ENCODE measurements at places on chromosomes 6 and 20.

DNA sequence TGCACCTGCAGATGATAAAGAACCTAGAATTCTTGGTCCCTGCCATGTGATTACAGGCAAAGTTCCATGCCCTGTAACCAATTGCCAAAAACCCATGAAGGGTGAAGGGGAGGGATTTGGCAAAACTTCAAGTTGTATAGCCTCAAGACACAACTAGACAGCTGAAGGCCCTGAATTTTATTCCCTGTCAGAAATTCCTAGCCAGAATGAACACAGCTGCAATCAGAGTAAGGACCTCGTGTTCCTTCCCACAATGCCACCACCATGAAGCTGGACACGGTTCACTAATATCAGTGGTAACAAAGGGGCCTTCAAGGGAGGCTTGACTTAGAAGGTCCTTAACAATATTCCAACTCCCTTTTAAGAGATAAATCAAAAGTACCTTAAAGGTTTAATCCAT, 22.5 kb upstream of the IRAK1BP1 start:
- DNase-seq, result no peak

GRCh38 chr6:27854421-27854820, 57.8 kb downstream of the OR2B2 start:
- no peak for DNase-seq

GRCh38 chr6:44723439-44724197, 336.1 kb downstream of the CDC5L start:
- no peak for DNase-seq

DNA sequence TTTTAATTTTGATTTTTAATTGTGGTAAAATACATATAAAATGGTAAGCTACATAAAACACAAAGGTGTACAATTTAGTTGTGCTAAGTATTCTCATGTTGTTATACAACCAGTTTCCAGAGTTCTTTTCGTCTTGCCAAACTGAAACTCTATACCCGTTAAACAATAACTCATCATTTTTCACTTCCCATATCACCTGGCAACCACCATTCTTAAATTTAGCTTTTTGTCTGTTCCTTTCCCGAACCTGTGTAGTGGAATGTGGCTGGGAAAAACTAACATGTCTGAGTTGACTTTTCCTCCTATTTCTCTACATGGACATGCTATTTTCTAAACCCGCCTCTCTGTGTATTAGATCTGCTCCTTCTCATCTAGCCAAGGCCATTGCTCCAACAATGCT, 27.6 kb downstream of the RPRD1B start:
- DNase-seq, result no peak

- DNase-seq, result no peak
These were observed 162.9 kb downstream of the C6orf118 start for GRCh38 chr6:165146456-165146855.

- DNase-seq, result no peak
These were observed 100.0 kb upstream of the RIPOR2 start for GRCh38 chr6:25035512-25036435.

DNA sequence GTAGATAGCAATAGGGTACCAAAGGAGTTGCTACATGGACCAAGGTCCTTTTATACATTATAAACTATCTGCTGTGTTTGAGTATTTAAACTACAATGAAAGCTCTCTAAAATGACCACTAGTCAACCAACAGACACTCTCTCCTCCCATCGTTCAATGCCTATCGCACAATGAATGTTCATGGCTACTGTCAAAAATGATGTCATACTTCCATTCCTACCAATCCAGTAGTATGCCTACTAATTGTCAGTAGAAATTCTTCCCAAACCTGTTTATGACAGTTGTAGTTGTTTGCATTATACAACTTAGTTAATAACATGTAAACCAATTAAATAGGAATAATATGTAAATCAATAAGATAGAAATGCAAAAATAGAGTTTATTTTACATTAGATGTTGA, 39.0 kb upstream of the VSX1 start:
- DNase-seq, result no peak

- no peak for DNase-seq
These were observed 20.5 kb downstream of the GCLC start for GRCh38 chr6:53524455-53524815.

GRCh38 chr6:141531040-141531439, 601.7 kb upstream of the GJE1 start:
- DNase-seq, result no peak

GRCh38 chr6:140581601-140582000, 1207.2 kb upstream of the CITED2 start:
- no peak for DNase-seq

DNA sequence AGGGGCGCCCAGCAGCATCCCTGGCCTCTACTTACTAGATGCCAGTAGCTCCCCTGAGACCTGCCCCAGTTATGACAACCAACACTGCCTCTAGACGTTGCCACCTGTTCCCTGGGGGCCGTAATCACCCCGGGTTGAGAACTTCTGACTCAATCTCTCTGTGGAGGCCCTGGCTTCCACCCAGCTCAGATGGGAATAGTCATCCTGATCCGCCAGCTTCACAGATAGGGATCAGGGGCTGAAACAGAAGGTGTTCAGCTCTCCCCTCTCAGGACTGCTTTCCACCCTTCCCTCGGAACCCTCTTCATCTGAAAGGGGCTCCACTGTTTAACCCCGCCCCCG, 3.3 kb downstream of the CAPN11 start:
- no peak for DNase-seq

DNA sequence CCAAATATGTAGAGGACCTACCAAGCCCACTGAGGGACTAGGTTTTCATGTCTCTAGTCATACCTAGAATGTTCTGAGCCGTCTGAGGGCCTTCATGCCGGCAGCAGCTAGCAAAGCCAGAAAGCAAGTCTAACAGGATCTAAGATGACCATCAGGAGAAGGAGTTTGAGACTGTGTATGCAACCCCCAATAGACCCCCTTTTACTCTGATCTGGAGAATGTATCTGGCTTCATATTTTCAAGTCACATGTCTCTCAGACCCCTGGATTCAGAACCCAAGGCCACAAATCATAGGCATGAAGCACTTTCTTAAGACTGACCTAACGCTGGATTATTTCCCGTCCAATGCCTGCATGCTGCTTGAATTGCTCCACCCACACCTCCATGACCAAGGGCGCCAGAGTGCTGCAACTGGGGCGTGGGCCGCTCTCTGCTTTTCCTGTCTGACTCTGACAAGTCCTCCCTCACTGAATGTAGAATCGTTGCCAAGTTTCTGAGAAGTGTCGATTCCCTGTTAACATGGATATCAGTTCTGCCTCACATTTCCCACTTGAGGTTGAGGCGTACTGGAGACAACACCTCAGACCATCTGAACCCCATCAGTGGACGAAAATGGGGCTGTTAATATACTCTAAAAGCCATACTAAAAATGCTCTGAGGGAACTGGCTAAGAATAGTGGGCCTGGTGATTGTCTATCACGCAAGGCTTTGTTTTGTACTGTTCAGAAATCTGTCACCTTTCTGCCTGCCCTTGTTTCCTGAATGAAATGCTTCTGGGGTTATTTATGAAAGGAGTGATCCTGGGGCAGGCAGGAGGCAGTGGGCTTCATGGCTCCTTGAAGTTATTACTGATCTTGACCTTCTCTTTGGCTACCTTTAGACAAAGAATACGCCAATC, 23.9 kb upstream of the ASXL1 start:
- no peak for DNase-seq

- no peak for DNase-seq
These were observed 114.8 kb upstream of the CD93 start for GRCh38 chr20:23200914-23201313.

DNA sequence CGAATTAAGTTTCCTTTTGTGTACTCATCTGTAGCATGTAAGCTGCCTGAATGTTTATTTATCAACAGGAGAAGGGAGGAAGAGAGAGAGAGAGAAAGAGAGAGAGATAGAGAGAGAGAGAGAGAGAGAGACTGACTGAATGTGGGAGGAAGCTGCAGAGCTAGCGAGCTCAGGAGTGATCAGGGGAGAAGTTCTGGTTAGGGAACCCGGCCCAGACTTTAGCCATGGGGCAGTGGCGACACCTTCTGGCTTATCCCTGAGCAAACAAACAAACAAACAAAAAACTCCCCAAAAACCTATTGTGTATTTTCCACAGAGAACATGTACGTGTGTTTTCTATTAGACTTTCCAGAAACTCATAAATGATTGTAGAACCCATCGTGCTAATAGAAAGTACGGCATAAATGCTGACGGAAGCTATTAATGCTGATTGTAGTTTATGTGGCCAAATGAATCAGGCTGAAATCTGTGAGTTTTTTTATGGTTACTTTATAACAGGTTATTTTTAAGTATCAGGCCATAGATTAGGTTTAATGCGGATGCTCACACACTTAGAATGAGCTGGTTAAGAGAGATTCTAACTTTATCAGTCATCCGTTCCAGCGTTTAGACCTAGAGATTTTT, 92.8 kb downstream of the CLIC5 start:
- DNase-seq, result peak; percentile 29

DNA sequence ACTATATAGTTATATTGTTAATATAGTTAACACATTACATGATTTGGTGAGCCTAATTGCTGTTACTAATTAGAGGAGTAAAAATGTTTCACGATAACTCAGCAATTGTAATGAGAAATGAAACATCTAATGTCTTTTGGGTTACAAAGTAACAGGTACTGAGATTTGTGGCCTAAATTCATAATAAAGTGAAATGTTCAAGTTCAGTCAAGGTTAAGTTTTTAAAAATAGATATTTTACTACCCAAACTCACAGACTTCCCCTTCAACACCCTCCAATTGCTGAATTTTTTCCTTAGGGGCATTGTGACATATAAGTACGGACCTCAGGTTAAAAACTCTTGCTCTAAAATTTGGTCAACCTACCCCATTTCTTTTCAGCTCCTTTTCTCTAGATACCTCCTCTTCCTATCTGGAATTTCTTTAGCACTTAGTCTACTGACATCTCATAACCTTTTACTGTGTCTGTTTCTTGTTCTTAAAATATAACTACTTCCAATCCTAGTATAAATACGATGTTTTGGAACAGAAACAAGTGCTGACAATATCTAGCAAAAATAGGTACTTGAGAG, 112.3 kb upstream of the PRSS16 start:
- DNase-seq, result no peak

- DNase-seq, result no peak
These were observed 205.7 kb upstream of the TCF21 start for GRCh38 chr6:133683308-133683580.

DNA sequence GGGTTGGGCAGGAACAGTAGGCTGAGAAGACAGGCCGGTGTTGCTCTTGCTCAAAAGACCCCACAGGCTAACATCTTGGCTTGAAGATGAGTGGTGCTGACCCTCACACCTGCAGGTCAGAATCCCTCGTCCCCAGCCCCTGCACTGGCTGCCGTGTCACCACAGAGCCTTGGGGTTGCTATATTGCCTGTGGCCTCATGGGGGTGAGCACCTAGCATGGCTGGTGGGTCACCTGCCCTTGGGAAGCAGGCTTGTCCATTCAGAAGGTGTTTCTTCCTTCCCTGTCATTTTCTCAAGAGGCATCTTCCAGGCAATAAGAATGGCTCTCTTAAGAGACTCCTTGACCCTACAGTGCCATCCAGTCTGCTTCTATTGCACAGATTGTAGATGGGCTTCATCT, 7.7 kb downstream of the SLC22A16 start:
- no peak for DNase-seq

DNA sequence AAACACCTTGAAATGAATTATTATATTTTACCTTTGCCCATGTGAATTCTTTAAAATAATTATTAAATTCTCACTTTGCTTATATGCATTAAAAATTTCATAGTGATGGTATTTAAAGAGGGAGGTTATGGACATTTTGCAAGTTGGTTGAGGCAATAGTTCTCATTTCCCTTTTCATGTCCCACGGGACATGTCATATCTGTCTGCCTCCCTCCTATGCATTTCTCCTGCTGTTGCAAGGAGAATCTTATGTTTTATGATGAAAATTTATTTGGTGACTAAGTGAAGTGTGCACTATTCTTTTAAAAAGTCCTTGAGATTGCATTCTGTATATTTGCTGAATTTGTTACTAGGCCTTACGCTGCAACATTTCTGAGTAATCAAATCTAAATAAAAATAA, 67.2 kb downstream of the UTRN start:
- no peak for DNase-seq

DNA sequence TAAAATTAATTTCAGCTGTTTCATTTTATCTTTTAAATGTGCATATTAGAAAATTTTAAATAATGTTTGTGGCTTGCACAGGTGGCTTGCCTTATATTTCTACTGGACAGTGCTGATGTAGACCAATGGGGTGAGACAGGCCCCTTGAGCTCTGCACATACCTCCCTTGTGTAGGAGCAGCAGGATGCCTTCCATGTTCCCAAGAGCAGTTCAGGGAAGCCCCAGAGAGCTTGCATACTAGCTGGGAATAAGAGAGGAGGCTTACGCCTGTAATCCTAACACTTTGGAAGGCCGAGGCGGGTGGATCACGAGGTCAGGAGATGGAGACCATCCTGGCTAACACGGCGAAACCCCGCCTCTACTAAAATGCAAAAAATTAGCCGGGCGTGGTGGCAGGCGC, 61.4 kb downstream of the RFPL4B start:
- DNase-seq, result no peak

DNA sequence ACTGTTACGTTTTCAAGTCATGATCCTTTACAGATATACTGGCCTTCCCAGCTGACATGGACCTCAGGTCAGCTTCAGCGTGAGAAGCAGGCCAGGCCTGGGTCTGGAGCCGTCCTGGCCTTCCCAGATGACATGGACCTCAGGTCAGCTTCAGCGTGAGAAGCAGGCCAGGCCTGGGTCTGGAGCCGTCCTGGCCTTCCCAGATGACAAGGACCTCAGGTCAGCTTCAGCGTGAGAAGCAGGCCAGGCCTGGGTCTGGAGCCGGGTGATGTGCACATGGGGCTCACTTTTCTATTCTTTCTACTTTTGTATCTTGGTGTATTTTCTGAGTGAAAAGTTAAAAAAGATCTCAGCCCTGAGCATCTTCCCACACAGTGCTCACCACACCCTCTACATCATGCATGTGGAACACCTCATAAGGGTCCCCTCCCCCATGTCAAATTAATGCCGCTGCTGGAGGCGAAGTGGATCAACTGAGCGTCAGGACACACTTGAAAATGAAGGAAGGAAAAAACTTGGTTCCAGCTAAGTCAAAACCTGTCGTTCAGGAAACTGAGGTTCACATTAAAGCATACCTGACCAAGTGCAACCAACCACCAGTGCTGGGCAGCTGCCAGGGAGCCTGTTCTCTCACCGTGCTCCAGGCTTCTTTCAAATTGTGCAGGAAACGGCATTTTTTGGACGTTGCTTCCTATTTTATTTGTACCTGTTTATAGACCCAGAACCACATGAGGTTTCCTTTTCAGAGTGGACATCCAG, 32.2 kb downstream of the KIF25 start:
- no peak for DNase-seq

- DNase-seq, result no peak
These were observed 1.6 kb downstream of the SLC44A4 start for GRCh38 chr6:31877125-31877650.

DNA sequence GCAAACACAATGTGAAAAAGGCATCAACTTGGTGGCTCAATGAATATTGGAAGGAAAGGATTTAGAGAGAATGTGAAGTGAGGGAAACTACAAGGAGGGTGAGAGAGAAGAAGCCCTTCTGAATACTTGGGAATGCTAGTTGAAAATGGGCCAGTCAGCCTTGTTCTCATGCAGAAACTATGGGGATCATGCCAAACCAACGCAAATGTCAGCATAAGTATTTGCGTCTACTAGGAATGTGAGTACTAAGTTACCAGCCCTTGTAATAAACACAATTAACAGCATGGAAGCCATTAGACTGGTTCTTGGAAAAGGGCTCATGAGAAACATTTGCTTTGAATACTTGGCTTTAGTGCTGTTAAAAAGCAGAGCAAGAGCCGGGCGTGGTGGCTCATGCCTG, 54.9 kb upstream of the AIG1 start:
- DNase-seq, result no peak
